ENCODE measurements at places on chromosomes 7 and 10.

- DNase-seq: no peak
These were observed 379.7 kb upstream of the AUTS2 start for GRCh38 chr7:69218576-69218975.

- DNase-seq: peak; percentile 79
These were observed 595 bp upstream of the SUN1 start for GRCh38 chr7:831596-832166.

- no peak for DNase-seq
These were observed 11.6 kb downstream of the HBP1 start for GRCh38 chr7:107180378-107180777.

DNA sequence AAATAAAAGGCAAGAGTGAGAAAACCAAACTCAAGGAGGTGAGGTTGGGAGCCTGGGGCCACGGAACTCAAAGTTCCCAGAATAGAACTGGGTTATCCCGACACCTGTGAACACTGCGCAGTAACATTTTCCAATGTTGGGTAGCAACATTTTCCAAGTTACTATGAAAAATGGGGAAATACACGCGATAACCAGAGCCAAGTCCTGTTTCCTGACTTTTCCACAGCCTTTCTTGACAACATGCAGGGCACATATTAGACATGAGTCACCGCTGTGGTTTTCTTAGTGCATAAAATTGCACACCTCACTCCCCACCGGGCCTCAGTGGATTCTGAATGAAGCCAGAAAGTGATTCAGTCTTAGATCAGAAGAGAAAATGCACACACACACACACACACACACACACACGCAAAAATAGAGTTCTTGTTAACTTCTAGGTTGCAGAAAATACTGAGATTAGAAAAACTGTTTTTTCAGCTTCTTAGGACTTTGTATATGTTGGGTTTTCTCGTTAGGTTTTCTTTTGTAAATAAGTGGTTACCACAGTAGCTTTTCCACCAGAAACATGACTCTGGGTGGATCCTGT lies 70.0 kb downstream of the CAMK1D start:
- peak; percentile 77 for DNase-seq

- DNase-seq: peak; percentile 78
These were observed 327.4 kb downstream of the SORCS1 start for GRCh38 chr10:106836933-106837663.

DNA sequence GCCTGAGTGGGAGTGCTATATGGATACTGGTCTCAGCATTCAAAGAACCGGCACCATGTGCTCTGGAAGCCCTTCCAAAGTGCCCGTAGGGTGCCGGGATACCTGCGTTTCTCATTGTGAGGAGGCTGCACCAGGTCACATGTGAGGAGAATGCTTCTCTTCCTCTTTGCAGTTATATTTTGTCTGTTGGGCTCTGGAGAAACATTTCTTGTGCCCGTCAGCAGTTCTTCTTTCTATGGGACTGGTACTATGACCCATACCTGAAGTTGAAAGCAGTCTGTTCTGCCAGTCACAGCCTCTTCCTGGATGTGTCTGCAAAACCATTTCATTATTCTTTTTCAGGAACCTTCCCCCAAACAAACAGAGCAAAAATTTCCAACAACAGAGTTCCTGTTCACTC lies 465.0 kb downstream of the SUGCT start:
- no peak for DNase-seq

DNA sequence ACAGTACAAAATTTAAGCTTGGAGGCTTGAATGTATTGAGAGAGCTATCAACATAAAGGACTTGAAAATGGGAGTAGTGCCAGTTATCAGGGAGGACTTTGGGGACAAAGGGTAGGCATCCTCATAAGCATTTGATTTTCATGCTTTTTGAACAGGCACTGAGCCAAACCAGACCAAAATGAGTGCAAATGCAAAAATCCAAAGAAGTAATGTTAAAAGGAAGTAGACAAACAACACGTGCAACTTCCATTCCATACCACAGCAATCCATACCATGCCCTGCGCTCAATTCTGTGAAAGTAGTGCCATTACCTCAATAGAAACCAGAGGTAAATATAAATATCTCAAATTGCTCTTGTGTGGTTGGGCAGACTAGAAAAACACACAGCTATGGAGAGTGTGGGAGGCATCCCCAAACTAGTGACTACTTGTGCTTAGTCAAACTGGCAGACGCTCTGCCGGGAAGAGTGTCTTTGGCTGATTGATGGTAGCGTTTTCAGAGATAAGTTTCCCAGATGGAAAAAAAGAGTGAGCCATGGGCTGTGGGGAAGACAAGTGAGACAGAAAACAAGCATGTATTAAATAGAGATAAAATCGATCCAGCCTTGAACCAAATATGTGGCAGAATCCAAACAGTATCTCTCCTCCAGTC lies 161.5 kb downstream of the CREB5 start:
- DNase-seq: no peak

DNA sequence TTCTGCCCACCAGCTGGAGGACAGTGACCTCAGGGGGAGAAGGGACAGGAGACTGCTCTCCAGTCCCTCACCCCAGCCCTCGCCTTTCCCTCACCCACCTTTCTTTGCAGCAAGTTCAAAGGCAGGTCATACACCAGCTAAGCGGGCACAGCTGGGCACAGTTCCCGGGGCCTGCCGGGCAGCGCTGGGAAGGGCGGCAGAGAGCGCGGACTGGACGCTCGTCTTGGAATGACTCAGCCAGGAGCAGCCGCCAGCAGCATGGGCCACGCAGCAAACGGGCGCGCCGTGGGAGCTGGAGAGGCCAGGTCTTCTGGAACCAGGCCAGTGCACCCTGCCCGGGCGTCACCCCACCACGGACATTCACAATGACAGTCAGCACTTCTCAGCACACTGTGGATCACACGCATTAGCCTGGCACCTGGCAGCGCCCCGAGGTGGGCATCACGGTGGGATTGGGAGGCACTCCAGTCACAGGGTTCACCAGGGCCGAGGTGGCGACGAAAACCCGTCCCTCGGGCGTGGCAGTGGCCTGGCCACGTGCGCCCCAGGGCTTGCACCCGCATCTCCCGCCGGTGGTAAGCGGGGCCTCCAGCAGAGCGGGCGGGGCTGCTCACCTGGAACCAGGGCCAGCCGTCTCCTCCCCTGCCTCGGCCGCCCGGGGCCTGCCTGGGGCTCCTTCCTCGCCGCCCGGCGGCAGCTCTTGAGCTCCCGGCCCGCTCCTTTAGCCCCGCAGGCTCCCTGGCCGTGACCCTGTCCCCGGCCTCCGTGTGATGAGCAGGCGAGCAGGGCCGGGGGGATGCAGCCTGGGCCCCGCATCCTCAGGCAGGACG lies 29.0 kb upstream of the WDFY4 start:
- peak; percentile 23 for DNase-seq

GRCh38 chr10:127148933-127149220 lies 47.5 kb downstream of the INSYN2A start:
- peak; percentile 14 for DNase-seq

DNA sequence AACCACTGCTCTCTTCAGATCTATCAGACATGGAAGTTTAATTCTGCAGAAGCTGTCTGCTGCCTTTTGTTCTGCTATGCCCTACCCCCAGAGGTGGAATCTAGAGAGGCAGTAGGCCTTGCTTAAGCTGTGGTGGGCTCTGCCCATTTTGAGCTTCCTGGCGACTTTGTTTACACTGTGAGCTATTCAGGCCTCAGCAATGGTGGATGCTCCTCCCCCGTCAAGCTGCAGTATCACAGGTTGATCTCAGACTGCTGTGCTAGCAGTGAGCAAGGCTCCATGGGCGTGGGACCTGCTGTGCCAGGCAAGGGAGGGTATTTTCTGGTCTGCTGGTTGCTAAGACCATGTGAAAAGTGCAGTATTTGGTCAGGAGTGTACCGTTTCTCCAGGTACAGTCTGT lies 45.1 kb upstream of the CDK14 start:
- no peak for DNase-seq

DNA sequence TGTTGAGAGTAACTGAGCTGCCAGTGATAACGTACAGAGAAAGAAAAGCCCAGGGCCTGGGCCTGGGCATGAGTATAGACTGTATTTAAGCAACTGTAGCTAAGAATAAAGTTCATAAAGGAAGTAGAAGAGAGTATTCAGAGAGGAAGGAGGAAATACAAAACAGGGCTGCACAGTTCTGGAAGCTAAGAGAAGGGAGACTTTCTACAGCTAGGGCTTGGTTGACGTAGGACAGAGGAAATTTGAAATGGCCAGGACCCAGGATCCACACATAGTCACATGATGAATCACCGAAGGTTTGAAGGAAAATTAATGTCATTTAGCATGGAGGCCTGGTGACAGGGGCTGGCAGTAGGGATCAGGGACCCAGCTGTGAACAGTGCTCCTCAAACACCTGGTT lies 66.7 kb downstream of the ARL4A start:
- no peak for DNase-seq

GRCh38 chr7:149743476-149744255 lies 29.7 kb downstream of the ZNF467 start:
- DNase-seq: no peak

- no peak for DNase-seq
These were observed 137.3 kb downstream of the SEMA3C start for GRCh38 chr7:80781561-80781979.

DNA sequence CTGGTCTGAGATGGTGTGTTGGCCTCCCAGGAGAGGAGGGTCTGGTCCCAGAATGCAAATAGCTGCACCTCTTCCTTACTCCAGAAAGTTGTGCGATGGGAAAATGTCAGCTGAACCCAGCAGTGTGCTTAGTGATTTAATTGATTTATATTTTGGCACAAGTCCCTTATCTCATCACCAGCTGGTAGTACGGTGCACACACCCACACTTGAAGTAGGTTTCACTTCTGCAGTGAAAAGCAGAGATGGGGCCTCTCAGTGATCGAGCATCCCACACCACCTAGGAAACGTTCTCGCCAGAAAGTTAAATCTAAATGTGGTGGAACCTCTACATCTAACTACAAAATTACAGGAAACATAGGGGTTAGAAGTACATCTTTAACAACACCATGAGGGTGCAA lies 80.4 kb downstream of the UBE3C start:
- DNase-seq: no peak

DNA sequence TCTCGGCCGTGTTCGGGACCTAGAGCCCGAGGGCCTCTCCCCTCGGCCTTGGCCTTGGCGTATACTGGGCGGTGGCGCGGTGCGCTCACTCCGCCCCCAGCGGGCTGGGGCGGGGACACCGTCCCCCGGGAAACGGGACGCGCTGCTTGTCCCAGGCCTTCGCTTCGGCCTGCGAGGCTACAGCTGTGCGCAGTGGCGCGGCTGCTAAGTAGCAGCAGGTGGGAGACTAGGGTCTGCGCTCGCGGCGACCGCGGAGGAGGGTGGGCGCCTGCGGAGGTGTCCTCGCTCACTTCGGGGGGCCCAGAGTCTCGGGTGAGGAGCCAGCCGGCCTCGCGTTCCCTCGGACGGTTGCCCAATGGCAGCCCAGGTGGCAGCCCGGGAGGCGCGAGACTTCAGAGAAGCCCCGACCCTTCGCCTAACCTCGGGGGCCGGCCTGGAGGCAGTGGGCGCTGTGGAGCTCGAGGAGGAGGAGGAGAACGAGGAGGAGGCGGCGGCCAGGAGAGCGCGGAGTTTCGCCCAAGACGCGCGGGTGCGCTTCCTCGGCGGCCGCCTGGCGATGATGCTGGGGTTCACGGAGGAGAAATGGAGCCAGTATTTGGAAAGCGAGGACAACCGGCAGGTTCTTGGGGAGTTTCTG lies at the start of gene DNAH11:
Gene DNAH11, plus strand, starts transcription at position 149 of the 637 bp plus-strand sequence. Its CDS starts 207 bp downstream, at position 356.
- DNase-seq: peak; percentile 29

DNA sequence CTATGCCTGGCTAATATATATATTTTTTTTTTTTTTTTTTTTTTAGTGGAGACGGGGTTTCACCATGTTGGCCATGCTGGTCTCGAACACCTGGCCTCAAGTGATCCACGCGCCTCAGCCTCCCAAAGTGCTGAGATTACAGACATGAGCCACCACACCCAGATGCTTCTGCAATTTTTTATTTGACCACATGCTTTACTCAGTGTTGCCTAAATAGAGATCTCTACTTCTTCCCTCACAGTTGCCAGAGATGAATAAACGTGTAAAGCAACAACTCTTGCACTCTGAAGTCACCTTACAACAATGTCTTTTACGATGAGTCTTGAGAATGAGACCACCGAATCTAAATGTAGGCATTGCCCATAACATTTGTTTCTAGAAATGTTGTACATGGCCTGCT lies 107.9 kb upstream of the FRMD4A start:
- no peak for DNase-seq

DNA sequence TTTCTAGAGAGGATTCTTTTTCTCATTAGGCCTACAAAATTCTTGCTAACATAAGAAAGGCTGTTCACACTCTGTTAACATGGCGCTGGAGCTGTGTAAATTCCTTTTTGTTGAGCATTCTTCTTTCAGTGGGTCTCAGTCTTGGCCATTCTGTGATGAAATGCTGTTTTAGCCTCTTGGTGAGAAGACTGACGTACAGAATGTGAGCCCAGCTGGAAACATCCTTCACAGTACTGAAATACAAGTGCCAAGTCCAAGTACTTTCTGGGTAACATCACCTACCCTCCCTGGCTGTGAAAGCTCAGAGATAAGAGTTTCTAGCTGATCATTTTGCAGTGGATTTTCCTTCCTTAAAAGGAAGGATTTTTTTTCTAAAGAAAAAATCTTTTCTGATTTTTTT lies 231.8 kb downstream of the AHR start:
- no peak for DNase-seq

- no peak for DNase-seq
These were observed 35.8 kb downstream of the TCERG1L start for GRCh38 chr10:131275691-131276090.

- DNase-seq: no peak
These were observed 382.2 kb upstream of the NRP1 start for GRCh38 chr10:33716501-33717267.

- no peak for DNase-seq
These were observed 195.4 kb upstream of the GHITM start for GRCh38 chr10:83943920-83944319.

DNA sequence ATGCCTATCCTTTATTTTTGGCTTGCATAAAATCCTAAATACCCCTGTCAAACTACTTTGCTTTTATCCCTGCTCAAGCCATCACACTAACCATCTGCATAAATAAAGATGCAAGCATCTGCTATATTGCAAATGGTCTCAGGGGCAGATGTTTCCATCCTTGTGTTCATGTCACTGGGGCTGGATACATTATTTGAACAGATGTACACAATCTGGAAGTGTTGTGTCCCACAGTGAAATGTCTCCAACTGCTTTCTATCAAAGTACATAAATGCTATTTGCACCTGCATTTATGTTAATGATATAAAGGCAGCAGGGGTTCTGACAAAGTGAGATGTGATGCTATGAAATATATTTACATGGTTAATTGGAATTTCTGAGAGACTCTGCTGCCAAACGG lies 163.1 kb downstream of the ZNF438 start:
- DNase-seq: no peak

- DNase-seq: no peak
These were observed 11.1 kb upstream of the TFEC start for GRCh38 chr7:116041615-116042014.

All from activated CD4-positive, alpha-beta T cell treated with anti-CD3 and anti-CD28 coated beads, Interleukin-2, Interleukin-6, amounts not matched to agents 100 ng/mL and 50 ng/mL, durations not matched to agents 16 hours and 8 hours (primary cell).